Hair follicle dermal papilla cell (primary cell): ENCODE measurements at places on chromosomes 16 and 17. TPM values are rescaled to one million over a fixed set of nuclear protein-coding genes. Genes with fewer than 3 reads are reported as not detected.

Gene ITGB4
- 9.6 and 39.8 TPM in 2 replicates for total RNA-seq

Gene WNT3
- 1.8 and 1.9 TPM in 2 replicates for total RNA-seq

Gene KRT24
- not detected in 2 replicates for total RNA-seq

Gene EVPLL
- total RNA-seq, result not detected in 2 replicates

Gene TRAPPC1
- 39.1 and 42.9 TPM in 2 replicates for total RNA-seq

Gene CFAP97D1
- total RNA-seq, result not detected in 2 replicates

Gene ZNF174
- 11.0 and 12.0 TPM in 2 replicates for total RNA-seq

Gene KIAA0513
- total RNA-seq, result 23.0 and 23.4 TPM in 2 replicates

Gene C16orf96
- under 0.01 and 0.12 TPM in 2 replicates for total RNA-seq

Gene ABCA3
- total RNA-seq, result 0.36 and 1.9 TPM in 2 replicates

Gene P2RX1
- not detected in 2 replicates for total RNA-seq

Gene USP6
- total RNA-seq, result not detected in 2 replicates

Gene OTOP3
- total RNA-seq, result not detected in 2 replicates

Gene CXCL16
- 0.97 and 1.1 TPM in 2 replicates for total RNA-seq

Gene NGFR
- 0.12 and 0.81 TPM in 2 replicates for total RNA-seq

Gene ODAD4
- total RNA-seq, result 0.97 and 1.3 TPM in 2 replicates

Gene WWOX
- 15.5 and 18.3 TPM in 2 replicates for total RNA-seq

Gene C16orf92
- total RNA-seq, result not detected in 2 replicates

Gene SPATA22
- 0.49 and 0.85 TPM in 2 replicates for total RNA-seq

Gene SGSM2
- 57.3 and 65.4 TPM in 2 replicates for total RNA-seq

Gene CCL8
- 0.12 and 0.32 TPM in 2 replicates for total RNA-seq

Gene SERPINF2
- total RNA-seq, result under 0.01 TPM in 1 of 2 replicates, not detected in the other

Gene KRT9
- total RNA-seq, result not detected in 2 replicates

Gene CSH2
- total RNA-seq, result not detected in 2 replicates

Gene SLX1A
- 15.9 and 17.8 TPM in 2 replicates for total RNA-seq

Gene EVI2B
- total RNA-seq, result 0.32 and 1.5 TPM in 2 replicates

Gene SOST
- 0.16 TPM in 1 of 2 replicates, not detected in the other for total RNA-seq

Gene STXBP4
- total RNA-seq, result 18.7 and 18.8 TPM in 2 replicates

Gene PTRH2
- total RNA-seq, result 16.1 and 20.0 TPM in 2 replicates

Gene EPX
- total RNA-seq, result not detected in 2 replicates

Gene CCL4
- total RNA-seq, result 0.32 TPM in 1 of 2 replicates, not detected in the other

Gene MAP3K14
- 10.8 and 11.0 TPM in 2 replicates for total RNA-seq

Gene NPIPB6
- not detected in 2 replicates for total RNA-seq

Gene PNMT
- not detected in 2 replicates for total RNA-seq

Gene KRT14
- 5.5 and 7.0 TPM in 2 replicates for total RNA-seq

Gene TUBG2
- total RNA-seq, result 14.9 and 17.7 TPM in 2 replicates
